Memory B cell (primary cell): ENCODE measurements at places on chromosomes 5 and 9.

GRCh38 chr9:115930472-115930871 lies 223.1 kb upstream of the PAPPA start:
- peaks cover 4% of the 10 kb centered on the region for H3K27me3 ChIP-seq
- no peak overlapping the region for H3K4me3 ChIP-seq
- H3K4me1 ChIP-seq: no peaks in the 10 kb centered on the region
- H3K27ac ChIP-seq: no peak overlapping the region
- no peaks in the 10 kb centered on the region for H3K36me3 ChIP-seq

DNA sequence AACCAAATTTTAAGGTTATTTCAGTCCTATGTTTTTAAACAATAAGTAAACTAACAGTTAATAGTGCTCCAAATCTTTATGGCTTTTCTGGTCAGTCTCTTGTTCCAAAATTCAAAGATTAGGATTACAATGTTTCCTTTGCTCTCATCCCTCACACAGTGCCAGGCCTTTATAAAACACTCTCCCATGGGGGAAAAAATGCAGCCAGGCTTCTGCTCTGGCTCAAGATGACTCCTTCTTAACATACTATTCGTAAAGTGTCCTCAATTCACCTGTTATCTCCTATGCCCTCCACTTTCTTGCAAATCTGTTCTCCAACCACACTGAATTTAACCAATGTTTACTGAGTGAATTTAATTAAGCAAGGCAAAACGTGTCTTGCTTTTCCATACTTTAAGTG lies 1.4 kb downstream of the CEP120 start:
- no peak overlapping the region for H3K4me3 ChIP-seq
- peaks cover 4% of the 10 kb centered on the region for H3K4me1 ChIP-seq
- H3K36me3 ChIP-seq: peaks cover 7% of the 10 kb centered on the region
- H3K27ac ChIP-seq: no peak overlapping the region
- H3K27me3 ChIP-seq: no peaks in the 10 kb centered on the region
- DNase-seq: no peak

DNA sequence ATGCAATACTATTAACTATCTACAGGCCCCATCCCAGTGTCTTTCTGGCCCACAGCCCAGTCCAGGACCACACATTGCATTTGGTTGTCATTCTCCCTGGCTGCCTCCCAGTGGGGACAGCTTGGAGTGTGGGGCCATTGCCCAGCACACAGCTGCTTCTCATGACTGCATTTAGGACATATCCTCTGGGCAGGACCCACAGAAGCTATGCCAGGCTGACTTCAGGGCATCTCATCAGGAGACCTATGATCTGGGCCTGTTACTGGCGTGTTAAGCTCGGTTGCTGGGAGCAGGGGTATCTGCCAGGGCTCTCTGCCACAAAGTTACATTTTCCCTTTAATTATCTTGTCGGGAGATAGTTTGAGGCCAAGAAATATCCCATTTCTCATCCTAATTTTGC lies 32.1 kb upstream of the CLPTM1L start:
- H3K4me3 ChIP-seq: no peak overlapping the region
- DNase-seq: no peak
- H3K4me1 ChIP-seq: peaks cover 26% of the 10 kb centered on the region
- H3K27me3 ChIP-seq: no peaks in the 10 kb centered on the region

- H3K27ac ChIP-seq: no peak overlapping the region
- peaks cover 13% of the 10 kb centered on the region for H3K36me3 ChIP-seq
- H3K27me3 ChIP-seq: no peaks in the 10 kb centered on the region
- H3K4me1 ChIP-seq: peaks cover 29% of the 10 kb centered on the region
- no peak overlapping the region for H3K4me3 ChIP-seq
Measured at GRCh38 chr5:14794583-14795230, 76.9 kb downstream of the ANKH start.
